T follicular helper cell (primary cell): ENCODE measurements at places on chromosomes 2 and 18.

DNA sequence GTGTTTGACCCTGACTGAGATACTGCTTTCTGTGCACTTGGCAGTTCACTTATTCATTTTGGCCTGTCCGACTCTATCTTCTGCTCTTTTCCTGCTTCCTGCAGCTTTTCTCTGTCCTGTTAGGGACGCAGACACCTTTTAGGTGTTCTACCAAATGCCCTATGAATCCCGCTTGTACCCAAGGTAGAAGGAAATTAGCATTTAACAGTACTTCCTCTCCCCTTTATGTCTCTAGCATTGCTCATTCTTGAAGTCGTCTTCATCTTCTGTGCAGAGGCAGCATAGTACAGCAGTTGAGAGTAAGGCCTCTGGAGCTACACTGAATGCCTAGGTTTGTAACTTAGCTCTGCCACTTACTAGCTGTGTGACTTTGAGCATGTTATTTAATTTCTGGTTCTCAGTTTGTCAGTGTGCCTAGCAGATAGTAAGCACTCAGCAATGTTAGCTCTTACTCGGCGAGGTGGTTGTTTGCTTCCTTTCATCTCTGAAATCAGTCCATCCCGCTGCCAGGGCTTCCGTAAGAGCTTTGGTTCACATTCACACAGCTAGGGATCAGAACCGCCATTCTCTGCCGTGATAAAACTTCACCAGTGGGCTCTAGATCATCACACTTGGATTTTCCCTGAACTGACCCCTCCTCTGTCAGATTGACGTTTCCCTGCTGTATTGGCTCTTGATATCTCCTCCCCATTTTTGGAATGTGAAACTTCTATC, 1.4 kb downstream of the CCT7 start:
- DNase-seq: no peak

DNA sequence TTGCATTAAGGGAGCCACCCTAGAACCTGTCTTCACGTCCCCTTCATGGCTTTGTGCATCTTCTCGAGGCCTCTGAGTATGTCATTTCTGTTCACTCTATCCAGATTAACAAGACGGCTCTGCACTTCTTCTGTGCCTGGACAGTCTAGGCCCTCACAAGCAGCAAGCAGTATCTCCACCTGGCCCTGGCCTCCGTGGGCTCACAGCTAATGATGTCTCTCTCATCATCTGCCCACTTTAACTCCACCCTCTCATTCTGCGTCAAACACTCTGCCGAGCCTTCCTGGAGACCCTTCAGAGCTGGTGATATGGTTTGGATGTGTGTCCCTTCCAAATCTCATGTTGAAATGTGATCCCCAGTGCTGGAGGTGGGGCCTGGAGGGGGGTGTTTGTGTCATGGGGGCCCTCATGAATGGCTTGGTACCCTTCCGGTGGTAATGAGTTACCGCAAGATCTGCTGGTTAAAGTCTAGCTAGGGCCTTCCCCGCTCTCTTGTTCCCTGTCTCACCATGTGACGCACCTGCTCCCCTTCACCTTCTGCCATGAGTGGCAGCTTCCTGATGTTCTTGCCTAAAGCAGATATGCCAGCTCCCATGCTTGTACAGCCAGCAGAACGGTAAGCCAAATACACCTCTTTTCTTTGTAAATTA, 132.5 kb upstream of the ID2 start:
- no peak for DNase-seq

DNA sequence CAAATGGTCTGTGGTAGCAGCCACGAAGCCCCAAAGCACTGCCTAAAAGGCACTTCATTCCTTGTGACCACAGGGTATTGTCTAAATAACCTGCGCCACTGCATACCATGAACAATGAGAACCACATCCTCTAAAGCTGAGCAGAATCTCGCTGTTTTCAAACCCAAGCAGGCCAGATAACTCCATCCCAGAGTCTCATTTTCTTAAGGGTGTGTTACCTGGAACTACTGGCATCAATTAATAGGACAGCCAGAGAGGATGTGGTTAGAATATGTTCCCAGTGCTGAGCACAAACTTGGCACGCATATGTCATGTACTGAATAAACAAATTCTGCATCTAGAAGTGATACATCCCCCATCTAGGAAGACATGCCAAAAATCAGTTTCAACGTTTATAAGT, 13.0 kb downstream of the VPS4B start:
- no peak for DNase-seq

DNA sequence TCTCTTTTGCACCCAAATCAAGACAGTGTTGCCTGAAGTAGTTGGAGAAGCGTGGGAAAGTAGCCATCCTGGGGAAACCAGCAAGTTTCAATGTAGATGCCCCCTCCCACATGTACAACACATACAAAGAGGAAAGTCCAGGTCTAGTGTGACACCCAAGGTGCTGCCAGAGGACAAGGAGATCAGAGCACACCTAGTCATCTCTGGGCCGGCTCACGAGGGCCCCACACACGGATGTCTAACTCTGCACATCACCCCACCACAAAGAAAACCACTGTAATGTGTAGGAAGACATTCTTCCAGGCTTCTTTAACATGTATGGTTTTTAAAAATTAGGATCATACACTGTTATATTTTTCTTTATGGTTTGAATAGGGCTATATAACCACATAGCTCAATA, 21.6 kb downstream of the PARD6G start:
- DNase-seq: no peak

DNA sequence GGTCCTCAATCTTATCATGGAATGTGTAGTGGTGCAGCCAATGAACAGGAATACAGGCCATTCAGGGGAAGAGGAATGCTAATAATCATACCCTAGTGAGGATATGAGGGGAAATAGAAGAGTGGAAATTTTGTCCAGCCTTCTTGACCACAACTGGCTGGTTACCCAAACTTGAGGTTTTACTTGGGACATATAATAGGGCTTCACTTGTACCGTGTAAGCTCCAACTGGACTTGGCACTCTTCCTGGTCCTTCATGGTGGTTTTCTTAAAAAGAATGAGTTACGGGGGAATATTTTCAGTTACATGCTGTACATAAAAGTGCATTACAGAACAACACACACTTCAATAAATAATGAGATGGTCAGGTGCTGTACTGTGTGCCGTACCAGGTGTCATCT, 234.9 kb upstream of the RASGRP3 start:
- DNase-seq: no peak

DNA sequence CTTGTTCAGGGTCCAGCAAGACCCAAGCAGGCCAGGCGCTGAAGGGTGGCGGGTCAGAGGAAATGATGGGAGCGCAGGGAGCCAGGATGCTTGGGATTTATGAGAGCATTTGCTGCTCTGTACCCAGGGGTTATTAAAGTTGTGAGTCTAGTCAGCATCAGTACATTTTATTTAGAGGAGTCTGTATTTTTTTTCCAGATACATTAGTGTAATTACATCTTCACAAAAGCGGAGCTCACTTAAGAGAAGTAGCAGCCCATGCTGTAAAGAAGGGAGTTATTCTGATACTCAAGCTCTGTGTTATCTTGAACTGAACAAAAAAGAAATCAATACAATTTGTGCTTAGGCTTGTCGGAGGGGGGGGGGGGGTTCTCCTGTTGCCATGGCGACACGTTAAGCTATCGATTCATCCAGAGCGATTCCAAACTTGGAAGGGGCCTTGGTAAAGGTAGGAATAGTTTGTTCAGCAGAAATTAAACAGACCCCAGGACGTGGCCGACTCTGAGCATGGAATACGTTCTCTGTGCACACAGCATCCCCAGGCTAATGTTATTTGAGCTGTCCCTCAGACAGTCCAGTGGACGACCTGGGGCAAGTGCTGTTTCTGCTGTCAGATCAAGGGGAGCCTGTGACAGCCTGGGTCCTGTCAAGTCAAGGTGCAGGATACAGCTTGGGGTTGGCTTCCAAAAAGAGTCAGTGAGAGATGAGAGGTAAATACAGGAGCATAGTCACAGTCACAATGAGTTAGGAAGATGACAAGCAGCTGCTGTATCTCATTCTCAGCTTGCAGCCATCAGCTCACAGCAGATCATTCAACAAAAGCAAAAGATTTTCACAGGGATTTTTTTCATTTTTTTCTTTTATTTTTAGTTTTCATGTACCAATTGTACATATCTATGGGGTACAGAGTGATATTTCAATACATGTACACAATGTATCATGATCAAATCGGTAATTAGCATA, 387.6 kb downstream of the DCDC2C start:
- DNase-seq: no peak
